ENCODE measurements at places on chromosomes 3 and 15.

GRCh38 chr3:36444909-36445308 is 64.6 kb downstream of the STAC start:
- DNase-seq: no peak

- no peak for DNase-seq
These were observed 524.4 kb downstream of the NSUN3 start for GRCh38 chr3:94587291-94587690.

DNA sequence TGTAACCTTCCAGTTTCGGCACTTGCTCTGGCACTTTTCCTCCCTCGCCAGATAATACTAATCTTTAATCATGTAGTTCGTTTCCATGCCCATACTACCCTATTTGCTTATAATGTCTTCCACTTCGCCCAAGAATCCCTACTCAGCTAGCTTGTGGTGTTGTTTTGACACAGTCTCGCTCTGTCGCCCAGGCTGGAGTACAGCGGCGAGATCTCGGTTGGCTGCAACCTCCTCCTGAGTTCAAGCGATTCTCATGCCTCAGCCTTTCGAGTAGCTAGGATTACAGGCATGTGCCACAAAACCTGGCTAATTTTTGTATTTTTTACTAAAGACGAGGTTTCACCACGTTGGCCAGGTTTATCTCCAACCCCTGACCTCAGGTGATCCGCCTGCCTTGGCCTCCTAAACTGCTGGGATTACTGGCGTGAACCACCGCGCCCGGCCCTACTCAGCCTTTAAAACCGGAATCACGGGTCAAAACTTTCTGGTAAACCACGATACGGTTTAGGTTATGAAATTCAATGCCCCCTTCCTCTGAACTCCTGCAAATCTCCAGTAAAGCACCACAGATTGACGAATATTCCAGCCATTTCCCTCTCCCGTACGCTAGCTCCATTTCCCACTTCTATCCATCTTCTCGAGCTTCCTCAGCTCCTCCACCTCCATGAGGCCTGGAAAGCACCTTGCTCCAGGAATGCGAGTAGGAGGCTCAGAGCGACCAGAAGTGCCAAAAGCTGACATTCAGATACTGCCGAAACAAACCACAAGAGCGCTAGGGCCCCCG is 878 bp upstream of the RAD51 start:
- DNase-seq: no peak

GRCh38 chr15:58306591-58307312 is 125.0 kb upstream of the LIPC start:
- no peak for DNase-seq
